Stimulated activated CD8-positive, alpha-beta memory T cell treated with anti-CD3 and anti-CD28 coated beads, Interleukin-2, amount 100 ng/mL, for 48 hours (primary cell): ENCODE measurements at places on chromosomes 5 and 9.

DNA sequence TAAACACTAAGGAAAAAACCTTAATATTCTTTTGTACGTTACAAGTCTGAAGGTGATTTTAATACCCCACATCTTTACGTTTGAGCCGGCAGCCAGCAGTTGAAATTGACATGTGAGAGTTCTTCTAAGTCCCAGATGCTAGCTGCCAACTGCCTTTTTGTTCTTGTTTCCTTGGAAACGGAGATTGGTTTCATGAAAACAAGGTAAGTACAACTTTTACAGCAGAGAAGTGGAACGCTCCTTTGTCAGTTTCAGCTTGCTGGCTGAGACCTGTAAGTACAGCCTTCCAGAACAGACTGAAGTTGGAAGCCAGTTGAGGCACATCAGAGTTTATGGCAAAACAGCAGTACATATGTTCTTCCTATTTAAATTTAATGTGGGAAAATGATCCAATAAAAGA lies 1018.4 kb upstream of the ARRDC3 start:
- no peak for DNase-seq

- DNase-seq = no peak
These were observed 638.3 kb downstream of the NR2F1-AS1 start for GRCh38 chr5:92942762-92943161.

DNA sequence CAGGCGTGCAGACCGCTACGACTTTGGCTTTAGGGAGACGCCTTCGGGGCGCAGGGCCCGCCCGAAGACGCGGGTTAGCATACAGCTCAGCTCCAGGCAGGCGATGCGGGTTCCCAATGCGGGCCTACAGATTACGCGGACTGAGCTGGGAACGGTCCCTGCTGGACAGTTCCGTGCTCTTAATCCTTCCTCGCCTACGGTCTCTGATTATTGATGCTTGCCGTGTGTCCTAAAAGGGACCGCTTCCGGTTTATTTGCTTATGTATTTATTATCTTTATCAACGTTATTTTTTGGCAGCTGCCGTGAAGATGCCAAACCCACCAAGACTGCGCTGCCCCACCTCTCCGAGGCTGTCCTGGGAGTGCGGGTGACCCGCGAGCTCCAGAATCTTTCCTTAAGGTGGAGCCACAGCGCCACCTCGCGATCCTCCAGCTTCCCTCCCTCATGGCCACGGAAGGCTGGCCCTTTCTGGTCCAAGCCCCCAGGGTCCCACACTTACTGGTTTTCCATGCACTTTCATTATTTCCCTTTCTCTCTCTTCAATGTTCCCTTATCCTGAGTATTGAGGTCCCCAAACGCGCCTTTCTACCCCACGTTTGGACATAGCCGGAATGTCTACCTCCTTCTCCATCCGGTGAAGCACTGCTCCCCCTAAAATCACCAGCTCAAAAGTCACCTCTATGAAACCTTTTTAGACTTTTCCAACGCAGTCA lies 7.0 kb upstream of the EBF1 start:
- DNase-seq = peak; percentile 48

DNA sequence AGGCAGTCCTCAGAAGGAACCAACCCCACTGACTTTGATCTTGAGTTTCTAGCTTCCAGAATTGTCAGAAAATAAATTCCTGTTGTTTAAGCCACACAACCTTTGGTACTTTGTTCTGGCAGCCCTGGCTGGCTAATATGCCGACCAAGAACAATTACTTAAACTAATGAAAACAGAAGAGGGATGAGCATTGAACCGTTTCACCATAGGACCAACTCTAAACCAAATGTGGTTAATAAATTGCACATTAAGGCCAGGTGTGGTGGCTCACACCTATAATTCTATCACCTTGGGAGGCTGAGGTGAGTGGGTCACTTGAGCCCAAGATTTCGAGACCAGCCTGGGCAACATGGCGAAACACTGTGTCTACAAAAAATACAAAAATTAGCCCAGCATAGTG lies 160.9 kb upstream of the RAI14 start:
- no peak for DNase-seq

- DNase-seq = no peak
These were observed 357.9 kb upstream of the CCNH start for GRCh38 chr5:87770601-87771121.

DNA sequence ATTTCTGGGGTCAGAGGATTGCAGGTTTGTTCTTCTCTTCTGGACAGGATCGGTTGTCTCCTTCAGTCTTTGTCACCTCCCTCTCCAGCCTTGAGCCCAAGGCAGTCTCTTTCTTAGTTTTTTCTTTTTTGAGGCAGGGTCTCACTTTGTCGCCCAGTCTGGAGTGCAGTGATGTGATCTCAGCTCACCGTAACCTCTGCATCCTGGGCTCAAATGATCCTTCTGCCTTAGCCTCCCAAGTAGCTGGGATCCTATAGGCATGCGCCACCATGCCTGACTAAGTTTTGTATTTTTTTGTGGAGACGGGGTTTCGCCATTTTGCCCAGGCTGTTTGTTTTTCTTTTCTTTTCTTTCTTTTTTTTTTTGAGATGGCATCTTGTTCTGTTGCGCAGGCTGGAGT lies 6.1 kb downstream of the PRRC2B start:
- no peak for DNase-seq

DNA sequence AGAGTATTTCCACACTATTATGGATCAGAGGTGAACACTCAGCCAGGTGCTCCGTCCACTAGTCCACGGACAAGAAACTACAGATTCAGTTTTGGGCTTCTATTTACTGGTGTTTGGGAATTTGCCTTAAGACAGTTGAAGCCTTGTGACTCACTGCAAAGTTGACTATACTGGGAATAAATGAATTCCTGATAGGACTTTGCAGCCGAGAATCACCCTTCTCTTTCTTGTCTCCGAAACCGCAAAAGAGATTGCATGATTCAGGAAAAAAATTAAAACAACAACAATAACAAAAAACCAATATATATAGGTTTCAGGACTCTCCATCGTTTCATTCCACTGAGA lies 716 bp downstream of the TMEM171 start:
- DNase-seq = no peak

DNA sequence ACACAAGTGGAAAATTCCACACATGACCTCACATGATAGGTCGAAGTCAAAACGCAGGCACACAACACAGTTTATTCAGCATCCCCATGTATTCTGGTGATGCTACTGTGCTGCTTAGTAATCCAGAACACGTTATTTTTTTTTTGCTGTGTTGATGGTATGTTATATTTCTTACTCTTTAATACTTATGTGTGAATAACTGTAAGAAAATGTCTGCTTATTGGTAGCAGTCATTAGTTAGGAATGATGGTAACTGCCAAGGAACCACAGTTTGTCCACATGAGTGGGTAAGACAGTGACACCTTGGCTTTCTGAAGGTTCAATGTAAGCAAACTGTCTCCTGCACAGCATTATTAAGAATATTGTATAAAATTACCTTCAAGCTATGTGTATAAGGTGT lies 107.7 kb upstream of the DAPK1 start:
- DNase-seq = no peak

- DNase-seq = no peak
These were observed 13.8 kb downstream of the LCN9 start for GRCh38 chr9:135676891-135677290.

DNA sequence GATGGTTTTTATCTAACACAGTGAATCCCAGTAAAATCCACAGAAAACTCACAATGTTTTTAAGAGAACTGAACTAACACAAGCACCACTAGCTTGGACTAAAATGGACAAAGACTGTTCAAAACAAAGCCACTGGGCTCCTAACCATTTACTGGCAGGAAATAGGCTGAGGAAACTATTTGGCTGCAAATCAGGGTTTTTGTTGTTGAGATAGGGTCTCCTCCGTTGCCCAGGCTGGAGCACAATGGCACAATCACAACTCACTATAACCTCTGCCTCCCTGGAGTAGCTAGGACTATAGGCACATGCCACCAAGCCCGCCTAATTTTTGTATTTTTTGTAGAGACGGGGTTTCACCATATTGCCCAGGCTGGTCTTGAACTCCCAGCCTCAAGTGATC lies 99.7 kb downstream of the THBS4 start:
- DNase-seq = no peak

DNA sequence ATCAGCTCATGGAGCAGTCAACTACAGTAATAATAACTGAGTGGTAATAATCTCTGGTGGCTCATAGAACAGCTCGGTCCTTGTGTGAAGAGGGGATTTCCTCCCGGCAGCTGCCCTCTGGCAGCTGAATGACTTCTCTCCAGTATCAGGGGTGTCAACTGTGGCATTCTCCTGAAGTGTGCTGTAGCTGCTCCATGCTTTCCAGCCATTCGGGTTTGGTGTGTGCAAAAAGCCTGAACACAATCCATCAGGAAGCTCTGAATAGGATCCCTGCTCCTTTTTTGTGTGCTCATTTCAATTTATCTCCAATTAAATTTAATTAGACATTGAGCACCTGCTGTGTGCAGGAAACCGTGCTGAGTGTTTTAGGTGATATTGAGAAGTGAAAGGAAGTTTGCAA lies 59.8 kb upstream of the BARX1 start:
- no peak for DNase-seq

GRCh38 chr5:31221001-31221400 lies 27.5 kb downstream of the CDH6 start:
- no peak for DNase-seq

DNA sequence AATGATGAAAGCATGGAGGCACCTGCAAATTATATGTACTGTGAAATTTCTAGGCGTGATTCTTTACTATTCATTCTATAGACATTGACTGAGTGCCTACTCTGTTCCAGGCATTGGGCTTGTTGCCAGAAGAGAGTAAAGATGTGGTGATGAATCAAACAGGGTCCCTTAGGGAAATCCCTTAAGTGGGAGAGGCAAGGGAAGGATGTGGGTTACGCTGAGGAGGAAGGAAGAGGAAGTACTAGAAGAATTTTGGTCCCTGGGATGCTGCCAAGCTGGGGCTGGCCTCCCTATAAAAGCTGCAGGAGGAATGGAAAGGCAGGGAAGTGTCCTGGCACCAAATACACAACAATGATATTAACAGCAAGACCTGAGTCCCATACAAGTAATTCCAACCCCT lies 76.7 kb upstream of the SPOCK1 start:
- DNase-seq = no peak

GRCh38 chr5:110055302-110055701 lies 365.6 kb downstream of the MAN2A1 start:
- DNase-seq = no peak

DNA sequence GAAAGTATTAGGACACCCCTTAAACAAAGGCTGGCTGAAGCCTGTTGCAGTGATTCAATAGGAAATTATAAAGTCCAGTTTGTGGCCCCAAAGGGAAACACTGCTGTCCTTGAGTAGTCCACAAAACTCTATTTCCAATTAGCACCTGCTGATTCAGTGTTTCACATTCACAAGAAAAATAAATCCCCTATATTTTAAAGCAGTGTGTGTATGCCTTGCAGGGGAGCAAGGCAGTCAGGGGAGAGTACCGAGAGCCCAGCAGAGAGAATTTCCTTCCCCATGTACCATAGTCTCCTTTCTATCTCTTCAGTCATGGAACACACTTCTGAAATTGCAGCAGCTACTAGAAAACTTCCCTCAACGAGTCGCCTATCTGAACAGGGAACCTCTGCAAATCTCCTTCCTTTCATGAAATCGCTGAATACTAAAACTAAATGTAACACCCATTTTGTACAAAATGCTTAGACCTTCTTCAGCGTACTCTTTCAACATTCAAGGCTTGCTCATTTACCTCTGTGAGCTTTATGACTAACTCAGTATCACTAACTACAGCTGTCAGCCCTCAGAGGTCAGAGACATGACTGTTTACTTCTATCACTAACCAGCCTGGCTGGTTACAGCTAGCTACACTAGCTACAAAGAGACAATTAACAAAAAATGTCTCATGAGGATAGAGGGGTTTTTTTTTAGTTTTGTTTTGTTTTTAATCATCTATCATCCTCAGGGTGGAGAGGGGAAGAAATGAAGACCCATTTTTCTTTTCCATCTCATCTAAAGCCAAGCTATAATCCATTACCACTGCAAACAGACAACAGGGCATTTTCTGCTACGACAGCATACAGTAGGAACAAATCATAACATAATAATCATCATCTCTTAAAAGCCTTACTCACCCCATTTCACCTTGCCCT lies 188.7 kb downstream of the EBF1 start:
- DNase-seq = no peak

DNA sequence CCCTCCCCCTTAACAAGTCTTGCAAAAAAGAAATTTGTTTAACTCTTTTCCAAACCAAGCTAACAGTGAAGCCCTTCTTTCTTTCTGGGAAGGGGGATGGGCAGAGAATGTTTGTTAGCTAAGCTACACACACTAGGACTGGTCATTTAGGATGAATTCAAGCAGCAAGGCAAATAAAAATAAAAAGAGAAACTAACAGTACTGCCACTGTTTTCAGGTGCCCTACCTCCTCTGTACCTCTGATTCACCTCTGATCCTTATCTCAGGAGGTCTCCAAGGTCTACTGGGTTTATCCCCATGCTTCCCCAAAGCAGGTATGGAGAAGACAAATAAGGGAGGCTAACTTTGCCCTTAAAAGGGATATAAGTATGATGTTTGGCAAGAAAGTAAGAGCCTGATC lies 52.9 kb downstream of the ELL2 start:
- no peak for DNase-seq

- no peak for DNase-seq
These were observed 52.1 kb downstream of the C9orf50 start for GRCh38 chr9:129568560-129569501.

DNA sequence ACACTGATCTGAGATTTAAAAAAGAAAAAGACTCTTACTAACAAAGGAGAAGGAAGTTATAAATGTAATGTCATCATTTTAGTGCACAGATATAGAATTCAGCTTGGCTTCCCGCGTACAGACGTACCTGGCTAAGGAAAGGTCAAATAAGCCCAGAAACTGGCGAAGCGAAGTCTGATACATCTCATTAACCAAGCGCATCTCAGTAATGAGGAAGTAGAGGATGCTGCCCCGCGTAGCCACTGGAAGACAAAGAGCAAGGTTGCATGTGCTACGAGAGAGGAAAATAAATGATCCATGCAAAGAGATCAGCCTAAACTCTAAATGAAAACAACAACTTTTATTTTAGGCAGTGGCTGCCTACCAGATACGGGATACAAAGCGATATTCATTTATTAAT lies 208.8 kb downstream of the DNAH5 start:
- DNase-seq = no peak

DNA sequence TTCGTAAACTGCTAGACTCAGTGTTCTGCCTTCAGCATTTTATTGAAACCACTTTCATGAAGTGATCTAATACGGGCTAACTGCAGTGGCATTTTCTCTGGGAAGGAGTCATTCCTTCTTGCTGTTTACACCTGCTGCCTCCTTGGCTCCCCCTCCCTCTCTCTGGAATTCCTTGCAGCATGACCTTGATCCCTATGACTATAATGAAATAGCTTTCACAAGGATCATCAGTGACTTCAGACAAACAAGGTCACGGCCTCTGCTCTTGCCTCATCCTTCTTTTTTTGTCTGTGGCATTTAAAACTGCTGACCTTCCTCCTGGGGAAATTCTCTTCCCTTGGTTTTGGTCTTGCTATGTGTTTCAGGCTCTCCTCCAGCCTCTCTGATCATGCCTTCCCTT lies 90.2 kb downstream of the ZNF462 start:
- DNase-seq = no peak

GRCh38 chr5:31192442-31192841 lies 1.0 kb upstream of the CDH6 start:
- DNase-seq = no peak
